ENCODE measurements at places on chromosomes 4 and X.

- no peak for DNase-seq
Observed at GRCh38 chr4:175531405-175532091, 280.5 kb downstream of the GPM6A start.

DNA sequence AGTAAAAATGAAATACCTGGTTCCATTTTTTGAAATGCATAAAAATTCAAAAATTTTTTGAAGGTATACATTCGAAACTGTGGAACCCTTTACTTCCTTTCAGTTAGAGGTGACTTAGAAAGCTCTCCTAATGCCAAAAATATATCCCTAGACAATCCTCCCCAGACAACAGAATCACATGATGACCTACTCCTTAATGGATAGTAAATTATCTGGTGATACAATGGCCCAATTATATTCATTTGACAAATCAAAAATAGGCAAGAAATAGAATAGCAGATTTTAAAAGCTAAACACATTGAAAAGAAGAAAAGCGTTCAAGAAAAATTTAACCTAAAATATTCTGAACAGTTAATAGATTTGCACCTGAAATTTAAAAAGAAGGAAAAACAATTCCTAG, 3.5 kb upstream of the UGT2A2 start:
- DNase-seq, result no peak

GRCh38 chr4:20624793-20625374, 75.4 kb upstream of the PACRGL start:
- no peak for DNase-seq

- DNase-seq, result no peak
Observed at GRCh38 chr4:63764400-63764799, 644.9 kb downstream of the TECRL start.

DNA sequence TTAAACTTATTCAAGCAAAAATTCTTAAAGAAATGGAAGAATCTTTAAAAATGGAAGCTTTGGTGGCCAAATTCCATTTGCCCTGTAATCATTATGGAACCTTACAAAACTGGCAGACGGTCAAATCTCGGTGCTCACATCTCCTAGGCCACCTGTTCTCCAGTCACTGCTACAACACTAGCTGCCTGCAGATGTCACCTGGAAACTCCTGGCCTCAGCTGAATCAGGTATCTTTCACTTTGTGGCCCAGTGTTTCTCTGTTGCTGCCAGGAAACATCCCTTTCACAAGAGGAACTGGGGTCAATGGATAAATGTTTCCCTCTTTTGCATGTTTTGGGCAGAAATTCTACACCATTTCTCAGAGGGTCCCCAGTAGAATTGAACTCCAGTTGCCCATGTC, 4.2 kb upstream of the CXCL3 start:
- no peak for DNase-seq

- DNase-seq, result no peak
Observed at GRCh38 chr4:70380578-70380977, 2.4 kb upstream of the SMR3B start.

- DNase-seq, result no peak
Observed at GRCh38 chrX:83511208-83511607, 3.1 kb downstream of the POU3F4 start.
